Osteoblast (primary cell): ENCODE measurements at places on chromosomes 13 and 19. TPM values are rescaled to one million over a fixed set of nuclear protein-coding genes. Genes with fewer than 3 reads are reported as not detected.
A peak's percentile ranks its signal among the peaks of the same experiment; 100 is the strongest.

- H3K27me3 ChIP-seq: no peaks in the 10 kb centered on the region
- H3K4me1 ChIP-seq: peaks cover 40% of the 10 kb centered on the region
- H3K36me3 ChIP-seq: peaks cover 18% of the 10 kb centered on the region
- peak; percentile 76 for DNase-seq
Measured at GRCh38 chr19:46984077-46985010, 35.3 kb upstream of the NPAS1 start.

Gene MYBPC2
- total RNA-seq: not detected in 2 replicates

DNA sequence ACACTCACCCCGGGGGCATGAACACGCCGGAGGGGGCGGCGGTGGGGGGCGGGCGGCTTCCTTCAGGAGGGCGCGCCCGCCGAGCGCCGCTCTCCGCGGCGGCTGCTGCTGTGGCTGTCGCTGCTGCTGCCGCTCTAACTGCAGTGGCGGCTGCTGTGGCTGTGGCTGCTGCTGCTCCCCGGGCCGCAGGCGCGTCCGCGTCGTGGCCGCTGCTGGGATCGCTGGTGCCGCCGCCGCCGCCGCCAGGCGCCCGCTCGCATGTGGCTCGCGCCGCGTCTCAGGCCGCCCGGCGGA, at the start of gene BBC3:
Gene BBC3 (minus strand): TSS at position 279 of the 294 bp plus-strand sequence. CDS start 2,768 bp downstream, outside the sequence.
- peak within 1 kb of the TSS; percentile 88 for H3K4me3 ChIP-seq
- no peak for DNase-seq
- peak within 1 kb of the TSS; percentile 73 for H3K27ac ChIP-seq
- no peaks in the 10 kb centered on the region for H3K27me3 ChIP-seq
- H3K4me1 ChIP-seq: peaks cover 49% of the 10 kb centered on the region

DNA sequence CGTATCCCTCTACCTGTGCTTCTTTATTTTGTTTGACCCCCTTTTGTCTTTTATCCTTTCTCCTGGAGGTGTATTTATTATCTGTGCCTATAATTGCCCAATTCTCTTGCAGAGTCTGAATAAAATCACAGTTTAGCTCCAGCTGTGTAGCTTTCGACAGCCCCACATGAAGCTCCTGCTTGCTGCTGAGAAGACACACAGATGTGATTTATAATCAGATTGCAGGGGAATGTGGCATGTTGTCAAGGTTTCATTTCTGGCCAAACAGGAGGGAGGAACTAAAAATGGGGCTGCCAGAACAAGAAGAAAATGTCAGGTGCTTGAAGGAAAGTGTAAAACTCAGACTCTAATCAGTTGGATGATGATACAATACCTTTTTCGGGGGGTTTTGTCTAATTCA, 22.7 kb downstream of the CCNA1 start:
- H3K4me1 ChIP-seq: no peaks in the 10 kb centered on the region
- no peak overlapping the region for H3K4me3 ChIP-seq
- peaks cover 8% of the 10 kb centered on the region for H3K27me3 ChIP-seq

GRCh38 chr19:21900401-21900800, 64.4 kb upstream of the ZNF43 start:
- H3K27me3 ChIP-seq: no peaks in the 10 kb centered on the region
- H3K4me1 ChIP-seq: no peaks in the 10 kb centered on the region
- no peak overlapping the region for H3K4me3 ChIP-seq
- DNase-seq: no peak
- no peaks in the 10 kb centered on the region for H3K36me3 ChIP-seq

GRCh38 chr13:110089815-110090214, 217.1 kb downstream of the COL4A1 start:
- H3K4me1 ChIP-seq: peaks cover 7% of the 10 kb centered on the region
- H3K36me3 ChIP-seq: no peaks in the 10 kb centered on the region
- no peaks in the 10 kb centered on the region for H3K27me3 ChIP-seq
- no peak overlapping the region for H3K4me3 ChIP-seq

DNA sequence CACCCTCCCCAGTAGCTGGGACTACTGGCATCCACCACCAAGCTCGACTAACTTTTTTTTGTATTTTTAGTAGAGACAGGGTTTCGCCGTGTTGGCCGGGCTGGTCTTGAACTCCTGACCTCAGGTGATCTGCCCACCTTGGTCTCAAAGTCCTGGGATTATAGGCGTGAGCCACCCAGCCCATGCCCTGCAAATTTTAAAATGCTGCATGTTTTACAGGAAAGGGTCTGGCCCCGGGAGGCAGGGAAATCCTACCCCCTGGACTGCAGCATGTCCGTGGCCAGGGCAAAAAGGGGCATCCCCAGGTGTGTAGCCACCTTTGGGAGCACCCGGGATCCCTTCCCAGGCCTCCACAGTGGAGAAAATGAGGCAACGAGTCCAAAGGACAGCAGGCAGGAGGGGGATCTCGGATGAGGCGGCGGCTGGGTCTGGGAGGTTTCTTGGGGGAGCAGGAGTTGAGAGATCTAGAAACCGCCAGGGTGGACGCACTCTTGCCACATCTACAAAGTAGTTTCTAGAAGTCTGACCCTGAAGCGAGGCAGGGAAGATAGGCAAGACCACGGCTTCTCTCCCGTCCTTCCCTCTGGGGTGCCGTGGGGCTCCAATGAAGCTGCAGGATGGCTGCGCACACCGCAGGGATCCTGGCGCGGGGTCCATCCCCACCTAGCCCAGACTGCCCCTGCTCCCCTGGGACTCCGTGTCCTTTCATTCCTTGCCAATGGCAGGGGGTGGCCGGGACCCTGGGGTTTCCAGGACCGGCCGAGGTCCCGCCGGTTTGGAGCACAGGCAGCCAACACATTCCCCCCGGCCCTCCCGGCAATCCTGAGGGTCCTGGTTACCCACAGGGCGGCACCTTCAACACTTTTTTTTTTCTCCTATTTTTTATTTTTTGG, 21.3 kb upstream of the ZBTB7A start:
- DNase-seq: peak; percentile 85
- peaks cover 4% of the 10 kb centered on the region for H3K27me3 ChIP-seq
- H3K27ac ChIP-seq: no peak overlapping the region
- H3K4me3 ChIP-seq: no peak overlapping the region

- H3K27ac ChIP-seq: no peak overlapping the region
- DNase-seq: no peak
- no peaks in the 10 kb centered on the region for H3K27me3 ChIP-seq
- H3K36me3 ChIP-seq: no peaks in the 10 kb centered on the region
- H3K4me1 ChIP-seq: peaks cover 8% of the 10 kb centered on the region
- H3K4me3 ChIP-seq: peak overlapping the region; percentile 72
Measured at GRCh38 chr19:20079476-20079875, 1.7 kb downstream of the ZNF90 start.

DNA sequence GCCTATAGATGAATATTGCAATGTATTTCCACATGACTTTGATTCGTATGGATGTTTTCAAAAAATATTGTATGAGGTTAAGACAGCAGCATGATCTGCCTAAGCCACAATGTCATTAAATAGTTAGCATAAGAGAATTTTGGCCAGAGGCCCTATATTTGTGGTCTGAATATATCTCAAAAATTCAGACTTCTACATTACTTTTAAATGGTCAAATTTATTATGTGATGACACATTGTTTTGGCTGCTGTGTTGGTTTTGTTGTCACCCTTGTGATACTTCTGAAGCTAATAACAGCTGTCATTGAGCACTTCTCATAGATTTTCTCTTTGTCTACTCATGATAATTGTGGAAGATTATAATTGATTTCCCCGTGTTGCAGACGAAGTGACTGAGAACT, 288.2 kb downstream of the MYO16 start:
- no peak for DNase-seq
- no peak overlapping the region for H3K27ac ChIP-seq
- H3K4me1 ChIP-seq: peaks cover 20% of the 10 kb centered on the region
- no peaks in the 10 kb centered on the region for H3K36me3 ChIP-seq
- H3K27me3 ChIP-seq: no peaks in the 10 kb centered on the region

DNA sequence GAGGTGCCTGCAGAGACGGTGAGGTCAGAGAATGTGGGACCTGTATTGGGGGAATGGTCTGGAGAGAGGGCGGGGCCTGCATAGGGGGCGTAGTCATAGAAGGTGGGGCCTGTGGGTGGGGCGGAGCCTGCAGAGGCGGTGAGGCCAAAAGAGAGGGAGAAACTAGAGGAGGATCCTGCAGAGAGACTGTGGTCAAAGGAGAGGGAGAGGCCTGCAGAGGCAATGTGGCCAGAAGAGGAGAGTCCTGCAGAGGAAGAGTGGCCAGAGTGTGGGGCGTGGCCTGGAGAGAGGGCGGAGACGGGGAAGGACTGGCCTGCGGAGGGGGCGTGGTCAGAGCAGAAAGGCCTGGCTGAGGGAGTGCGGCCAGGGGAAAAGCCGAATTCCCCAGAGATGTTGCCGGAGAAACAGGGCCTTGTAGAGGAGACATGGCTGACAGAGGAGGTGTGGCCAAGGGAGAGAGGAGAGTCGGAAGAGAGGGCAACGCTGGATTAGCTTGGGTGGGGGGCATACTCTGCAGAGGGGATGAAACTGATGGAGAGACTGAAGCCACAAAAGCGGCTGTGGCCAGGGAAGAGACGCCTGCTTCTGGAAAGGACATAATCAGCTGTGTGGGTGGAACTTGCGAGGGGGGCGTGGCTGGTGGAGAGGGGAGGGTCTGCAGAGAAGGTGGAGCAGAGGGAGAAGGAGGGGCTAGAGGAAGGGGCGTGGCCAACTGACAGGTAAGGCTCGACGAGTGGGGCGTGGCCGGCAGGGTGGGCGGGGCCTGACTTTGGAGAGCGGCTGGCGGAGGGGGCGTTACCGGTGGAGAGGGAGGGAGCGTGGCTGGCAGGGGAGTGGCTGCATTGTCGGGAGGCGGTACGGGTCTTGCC, 2.5 kb downstream of the PRR36 start:
- peak; percentile 100 for DNase-seq
- H3K4me3 ChIP-seq: peak overlapping the region; percentile 73
- peaks cover 12% of the 10 kb centered on the region for H3K4me1 ChIP-seq

Gene ZNF610
- 2.9 and 3.3 TPM in 2 replicates for total RNA-seq

Gene UGGT2
- total RNA-seq: 75.4 and 78.2 TPM in 2 replicates

DNA sequence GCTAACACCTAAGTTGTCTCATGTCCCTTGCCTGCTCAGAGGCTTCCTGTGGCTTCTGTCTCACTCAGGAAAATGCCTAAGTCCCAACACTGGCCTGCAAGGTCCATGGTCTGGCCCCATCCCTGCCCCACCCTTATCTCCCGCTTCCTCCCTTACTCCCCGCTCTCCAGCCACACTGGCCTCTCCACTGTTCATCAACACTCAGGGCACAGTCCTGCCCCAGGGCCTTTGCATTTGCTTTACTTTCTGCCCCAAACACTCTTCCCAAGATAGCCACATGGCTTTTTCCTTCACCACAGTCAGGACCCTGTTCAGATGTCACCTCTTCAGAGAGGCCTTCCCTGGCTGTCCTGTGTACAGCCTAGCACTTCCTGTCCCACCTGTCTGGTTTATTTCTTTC, 32.1 kb upstream of the IGSF23 start:
- DNase-seq: no peak
- peaks cover 10% of the 10 kb centered on the region for H3K4me1 ChIP-seq
- H3K4me3 ChIP-seq: no peak overlapping the region
- no peak overlapping the region for H3K27ac ChIP-seq
- H3K36me3 ChIP-seq: no peaks in the 10 kb centered on the region

DNA sequence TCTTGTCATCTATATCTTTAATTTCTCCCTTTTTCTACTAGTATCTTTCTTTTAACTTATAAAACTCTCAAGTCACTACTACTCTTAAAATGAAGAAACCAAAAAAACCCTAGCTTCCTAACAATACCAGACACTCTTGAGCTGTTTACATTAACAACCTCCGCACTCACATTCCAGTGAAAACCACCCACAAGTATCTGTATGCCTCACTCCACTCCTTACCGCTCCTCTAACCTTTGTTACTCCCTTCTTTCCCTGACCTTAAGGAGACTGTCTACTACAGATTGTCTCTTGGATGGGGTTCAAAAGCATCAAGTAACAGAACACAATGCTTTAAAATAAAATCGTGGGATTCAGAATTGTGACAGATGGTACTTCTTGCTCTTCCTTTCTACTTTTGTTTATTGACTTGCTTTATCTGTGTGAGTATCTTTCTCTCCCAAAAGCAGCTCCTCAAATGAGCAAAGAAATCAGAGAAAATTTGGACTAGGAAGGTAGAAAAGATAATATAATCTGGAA, 110.0 kb upstream of the FBXL3 start:
- peaks cover 14% of the 10 kb centered on the region for H3K36me3 ChIP-seq
- peak; percentile 22 for DNase-seq
- no peaks in the 10 kb centered on the region for H3K27me3 ChIP-seq
- H3K27ac ChIP-seq: no peak overlapping the region
- H3K4me3 ChIP-seq: no peak overlapping the region

Gene ANKLE1
- total RNA-seq: not detected in 2 replicates

DNA sequence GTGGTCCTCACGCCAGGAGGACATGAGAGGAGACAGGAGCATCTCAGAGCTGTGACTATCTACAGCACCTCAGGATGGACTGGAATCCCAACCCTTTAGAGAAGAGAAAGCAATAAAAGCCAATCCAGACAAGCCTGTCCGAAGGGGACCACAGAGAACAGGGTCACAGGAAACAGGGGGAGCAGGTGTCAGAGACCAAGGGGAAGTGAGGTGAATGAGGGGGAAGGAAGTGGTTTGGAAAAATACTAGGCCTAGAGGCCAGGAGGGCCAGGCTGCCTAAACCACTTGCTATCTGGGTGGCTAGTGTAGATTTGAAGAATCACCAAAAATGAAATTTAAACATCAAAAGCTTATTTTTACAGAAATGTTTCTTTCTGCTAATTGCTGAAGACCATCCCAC, 16.2 kb downstream of the TMTC4 start:
- no peak overlapping the region for H3K27ac ChIP-seq
- no peak overlapping the region for H3K4me3 ChIP-seq
- H3K36me3 ChIP-seq: peaks cover 10% of the 10 kb centered on the region
- DNase-seq: no peak

Gene NCR1
- total RNA-seq: 0.36 and 0.59 TPM in 2 replicates

DNA sequence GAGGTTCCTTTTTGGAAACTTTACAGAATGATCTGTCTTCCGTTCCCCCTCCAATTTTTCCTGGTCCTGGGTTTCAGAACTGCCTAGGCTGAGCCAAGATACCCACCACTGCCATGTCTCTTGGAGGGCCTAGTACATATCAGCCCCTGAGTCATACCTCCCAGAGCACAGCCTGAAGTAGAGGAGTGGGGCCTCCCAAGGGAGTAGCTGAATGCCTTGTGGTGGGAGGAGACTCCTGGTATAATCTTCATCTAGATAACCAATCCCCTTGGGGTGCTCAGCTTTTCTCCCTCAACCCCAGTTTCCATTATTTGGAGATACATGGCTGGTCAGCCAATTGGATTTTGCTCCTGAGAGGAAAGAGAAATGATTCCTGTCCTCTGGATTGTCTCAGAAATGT, 30.3 kb downstream of the ZNF763 start:
- no peak overlapping the region for H3K27ac ChIP-seq
- H3K36me3 ChIP-seq: no peaks in the 10 kb centered on the region
- no peak overlapping the region for H3K4me3 ChIP-seq
- no peaks in the 10 kb centered on the region for H3K4me1 ChIP-seq
- no peaks in the 10 kb centered on the region for H3K27me3 ChIP-seq

GRCh38 chr13:102289606-102290005, 112.2 kb downstream of the FGF14 start:
- no peak overlapping the region for H3K4me3 ChIP-seq
- DNase-seq: no peak
